H1 (cell line): ENCODE measurements at places on chromosomes 11 and 22. TPM values are rescaled to one million over a fixed set of nuclear protein-coding genes. Genes with fewer than 3 reads are reported as not detected.

DNA sequence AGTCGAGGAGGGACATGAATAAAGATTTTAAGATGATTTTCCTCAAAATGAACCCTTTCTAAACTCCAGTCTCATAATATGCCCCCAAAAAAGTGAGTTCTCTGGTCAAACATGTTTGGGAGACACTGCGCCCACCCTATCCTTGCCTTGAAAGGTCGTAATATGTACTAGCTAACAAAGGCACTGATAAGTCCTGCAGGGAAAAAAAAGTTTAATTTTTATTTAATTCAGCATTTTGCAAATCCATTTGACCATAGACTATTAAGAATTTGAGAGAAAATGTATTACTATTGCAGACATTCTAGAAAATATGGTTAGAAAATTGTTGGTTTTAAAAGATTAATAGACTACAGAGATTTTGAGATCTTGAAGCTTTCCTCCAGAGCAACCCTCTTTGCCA lies 120.6 kb upstream of the ASPHD2 start:
- no peak for DNase-seq

SHANK3 gene
- 6.0 and 6.3 TPM in 2 replicates for total RNA-seq

PRODH gene
- 27.5 and 27.6 TPM in 2 replicates for total RNA-seq

MPZL3 gene
- total RNA-seq, result 3.3 and 3.9 TPM in 2 replicates

DNA sequence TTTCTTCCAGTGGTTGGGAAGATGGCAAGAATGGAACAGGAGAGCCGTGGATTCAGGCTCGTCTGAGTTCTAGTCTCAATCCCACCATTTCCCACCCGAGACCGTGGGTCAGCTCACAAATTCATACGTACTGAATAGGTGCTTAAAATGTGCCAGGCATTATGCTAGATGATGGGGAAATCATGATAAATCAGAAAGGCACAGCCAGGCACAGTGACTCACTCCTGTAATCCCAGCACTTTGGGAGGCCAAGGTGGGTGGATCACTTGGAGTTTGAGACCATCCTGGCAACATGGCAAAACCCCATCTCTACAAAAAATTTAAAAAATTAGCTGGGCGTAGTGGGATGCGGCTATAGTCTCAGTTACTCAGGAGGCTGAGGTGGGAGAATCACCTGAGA lies 7.1 kb downstream of the TRIOBP start:
- no peak for DNase-seq

- no peak for DNase-seq
Observed at GRCh38 chr11:119144825-119145486, 3.9 kb upstream of the ABCG4 start.

DNA sequence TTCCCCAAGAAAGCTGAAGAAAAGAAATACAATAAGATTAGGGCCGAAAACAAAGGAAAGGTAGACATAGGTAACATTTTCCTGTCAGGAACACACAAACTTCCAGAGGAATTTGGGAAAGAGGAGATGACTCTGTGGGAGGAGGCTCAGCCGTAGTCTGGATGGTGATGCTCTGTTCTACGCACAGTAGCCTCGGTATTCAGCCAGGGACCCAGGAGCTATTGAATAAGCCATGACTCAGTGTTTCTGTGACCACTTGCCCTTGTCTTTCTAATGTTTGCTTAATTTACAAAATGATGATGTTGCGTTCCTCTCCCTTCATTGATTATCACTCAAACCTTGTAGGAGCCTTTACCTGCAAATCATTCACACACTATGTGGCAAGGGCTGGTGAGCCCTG lies 745.0 kb downstream of the NTM start:
- DNase-seq, result no peak

DNA sequence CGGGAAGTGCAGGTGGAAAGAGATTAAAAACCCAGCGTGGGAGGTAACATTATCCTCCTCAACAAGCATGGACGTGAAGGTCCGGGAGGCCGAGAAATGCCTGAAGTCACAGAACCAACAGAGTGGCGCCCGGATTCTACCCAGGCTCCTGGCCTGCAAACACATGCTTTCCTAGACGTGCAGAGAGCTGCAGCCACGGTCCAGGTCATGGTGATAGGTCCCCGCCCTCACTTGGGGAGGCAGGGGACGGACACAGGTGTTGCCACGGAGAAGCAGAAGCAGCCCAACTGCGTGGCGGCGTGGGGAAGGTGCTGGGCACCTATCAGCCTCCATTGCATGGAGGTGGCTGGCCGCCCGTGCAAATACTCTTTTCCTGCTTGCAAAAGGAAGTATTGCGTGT lies 148.8 kb downstream of the MPPED1 start:
- DNase-seq, result no peak

DNA sequence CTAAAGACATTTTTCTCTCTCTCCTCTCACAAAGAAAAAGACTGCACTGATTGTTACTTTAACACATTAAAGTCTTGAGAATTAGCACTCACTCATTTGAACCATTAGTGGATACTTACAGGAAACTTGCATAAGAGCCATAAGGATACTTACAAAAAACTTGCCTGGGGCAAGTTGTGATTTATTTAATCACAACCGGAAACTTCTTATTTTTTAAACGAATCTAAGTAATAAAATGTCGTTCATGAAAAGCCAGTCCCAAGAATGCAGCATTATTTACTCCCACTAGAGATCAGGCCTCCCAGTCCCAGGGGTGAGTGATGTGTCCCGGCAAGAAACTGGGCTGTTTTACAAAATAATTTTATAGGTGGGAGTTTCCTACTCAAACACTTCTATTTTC lies 59.3 kb upstream of the TTC12 start:
- no peak for DNase-seq

DNA sequence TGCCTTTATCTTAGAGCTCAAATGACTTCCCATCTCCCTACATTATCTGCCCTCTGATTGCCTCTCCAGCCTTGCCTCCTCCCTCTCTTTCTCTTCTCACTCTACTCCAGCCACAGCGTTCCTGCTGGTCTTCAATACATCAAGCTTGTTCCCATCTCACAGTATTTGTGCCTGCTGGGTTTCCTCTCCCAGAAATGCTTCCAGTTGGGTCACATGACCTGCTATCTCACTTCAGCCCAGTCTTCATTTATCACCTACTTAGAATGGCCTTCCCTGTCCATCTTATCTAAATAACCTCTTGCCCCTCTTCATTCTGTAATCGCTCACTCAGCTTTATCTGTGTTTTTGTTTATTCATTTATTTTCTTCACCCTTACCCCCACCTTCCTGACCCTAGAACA lies 61.8 kb upstream of the FAR1 start:
- no peak for DNase-seq

DNA sequence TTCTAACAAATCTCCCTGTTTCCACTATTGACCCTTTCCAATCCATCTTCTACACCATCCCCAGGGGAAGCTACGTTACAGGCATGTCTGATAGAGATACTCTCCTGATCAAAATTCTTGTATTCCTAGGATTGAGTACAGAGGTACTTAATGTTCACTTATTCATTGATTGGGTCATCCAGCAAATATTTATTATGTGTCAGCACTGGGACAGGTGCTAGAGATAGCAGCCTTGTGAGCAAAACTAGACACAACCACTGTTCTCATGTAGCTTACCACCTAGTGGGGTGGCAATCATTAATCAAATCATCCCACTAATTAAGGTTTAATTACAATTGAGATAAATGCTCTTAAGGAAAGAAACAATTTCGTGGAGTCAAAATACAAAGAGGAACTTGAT lies 9.4 kb upstream of the RTCB start:
- DNase-seq, result no peak

- DNase-seq, result no peak
Observed at GRCh38 chr22:47540011-47540410, 777.6 kb downstream of the TBC1D22A start.

- no peak for DNase-seq
Observed at GRCh38 chr11:72759468-72759985, 7.3 kb upstream of the ARAP1 start.

ANKRD49 gene
- 10.2 and 12.2 TPM in 2 replicates for total RNA-seq

GRCh38 chr22:23470811-23471389 lies 109.2 kb downstream of the IGLL1 start:
- no peak for DNase-seq

DNA sequence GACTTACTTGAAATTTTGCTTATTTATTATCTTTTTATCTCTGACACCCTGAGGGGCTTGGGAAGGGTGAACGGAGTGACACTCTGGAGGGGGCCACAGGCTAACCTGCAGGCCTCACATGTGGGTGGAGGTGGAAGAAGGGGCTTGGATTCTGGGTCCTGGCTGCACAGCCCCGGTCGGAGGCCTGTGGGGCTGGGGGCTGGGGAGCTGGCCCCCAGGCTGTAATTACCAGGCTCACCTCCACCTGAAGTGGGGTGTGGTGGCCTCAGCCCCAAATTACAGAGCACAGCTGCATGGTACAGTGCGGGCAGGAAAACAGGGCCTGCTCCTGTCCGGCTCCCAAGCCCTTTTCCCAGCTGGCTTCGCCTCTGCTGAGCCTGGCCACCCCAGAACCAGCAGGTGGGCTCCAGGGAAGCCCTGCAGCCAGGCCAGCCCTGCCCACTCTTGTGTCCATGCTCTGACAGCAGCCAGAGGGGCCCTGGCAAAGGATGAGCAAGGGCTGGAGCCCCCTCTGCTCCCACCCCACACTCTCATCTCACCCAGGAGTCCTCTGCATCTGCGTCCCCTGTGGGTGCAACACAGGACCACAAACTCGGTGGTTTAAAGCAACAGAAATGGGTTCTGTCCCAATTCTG lies 48.0 kb downstream of the IGF2 start:
- peak; percentile 35 for DNase-seq

- DNase-seq, result no peak
Observed at GRCh38 chr11:34948696-34949095, 32.3 kb downstream of the PDHX start.

DNA sequence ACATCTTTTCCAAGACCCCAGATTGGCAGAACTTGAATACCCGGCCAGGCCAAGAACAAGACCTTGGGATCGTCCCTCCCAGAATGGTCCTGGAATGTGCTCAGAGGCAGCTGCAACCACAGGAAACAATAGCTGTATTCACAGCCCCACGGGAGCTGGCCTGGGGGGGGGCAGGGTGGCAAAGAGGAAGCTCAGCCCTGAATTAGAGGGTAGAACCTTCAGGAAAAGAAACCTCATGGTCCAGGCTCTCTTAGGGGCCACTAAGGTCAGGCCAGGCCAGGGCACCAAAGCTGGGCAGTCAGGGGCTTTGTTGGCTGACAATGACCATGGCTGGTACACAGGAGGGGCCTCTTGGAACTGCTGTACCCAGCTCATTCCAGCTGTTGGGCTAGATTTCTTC lies 17.3 kb downstream of the RPL27A start:
- DNase-seq, result no peak

DNA sequence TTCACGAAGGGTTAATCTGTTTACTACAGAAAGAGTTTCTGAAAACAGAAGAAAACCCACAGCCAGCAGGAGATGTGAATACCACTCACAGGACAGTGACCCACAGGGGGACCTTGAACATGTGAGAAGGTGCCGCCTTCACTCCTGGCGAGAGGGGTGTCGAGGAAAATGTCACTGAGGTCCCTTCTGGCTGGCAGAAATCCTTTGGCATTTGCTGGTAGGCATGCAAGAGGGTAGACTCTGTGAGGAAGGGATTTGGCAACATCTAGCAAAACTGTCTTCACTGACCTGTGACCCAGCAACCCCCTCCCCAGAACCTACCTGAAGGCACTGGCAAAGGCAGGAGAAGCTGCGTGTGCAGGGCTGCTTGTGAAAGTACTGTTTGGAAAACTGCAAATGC lies 8.6 kb downstream of the KCNQ1 start:
- no peak for DNase-seq

- DNase-seq, result no peak
Observed at GRCh38 chr11:8754241-8754640, 71.6 kb downstream of the RPL27A start.

DNA sequence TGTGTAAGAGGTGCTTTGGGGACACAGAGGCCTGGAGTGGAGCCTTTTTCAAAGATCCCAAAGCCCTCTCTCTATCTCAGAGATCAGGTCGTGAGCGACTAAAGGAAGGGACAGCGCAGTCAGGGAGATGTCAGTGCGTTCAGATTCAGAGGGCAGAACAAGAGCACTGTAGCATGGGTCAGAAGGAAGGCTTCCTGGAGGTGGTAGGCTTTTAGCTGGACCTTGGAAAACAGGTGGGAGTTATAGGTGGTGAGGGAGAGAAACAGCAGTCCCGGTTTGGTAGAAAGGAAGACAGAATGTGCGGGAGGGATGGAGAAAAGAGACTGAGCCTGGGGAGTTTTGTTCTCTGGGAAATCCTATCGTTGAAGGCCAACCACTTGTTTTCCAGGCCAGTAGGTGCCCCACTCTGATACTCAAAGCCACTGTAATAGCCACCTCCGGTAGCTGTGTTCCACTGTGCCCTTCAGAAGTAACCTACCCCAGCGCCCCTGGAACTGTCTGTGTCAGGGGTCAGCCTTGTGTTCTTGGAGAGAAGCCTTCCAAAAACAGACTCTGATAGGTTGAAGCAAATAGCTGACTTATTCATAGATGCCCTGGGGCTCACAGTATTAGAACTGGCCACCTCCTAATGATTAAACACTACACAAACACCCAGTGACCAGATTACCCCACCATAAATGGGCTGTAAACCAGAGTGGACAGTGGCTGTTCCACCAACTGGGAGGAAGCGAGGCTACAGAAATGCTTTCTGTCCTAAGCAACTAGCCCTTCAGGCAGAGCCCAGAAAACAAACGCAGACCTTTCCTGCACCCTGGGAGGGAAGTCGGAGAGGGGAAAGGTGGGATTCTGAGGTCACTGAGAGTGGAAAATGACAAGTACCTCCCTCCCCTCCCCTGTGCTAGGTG lies 157.7 kb downstream of the DBX1 start:
- DNase-seq, result no peak

DNA sequence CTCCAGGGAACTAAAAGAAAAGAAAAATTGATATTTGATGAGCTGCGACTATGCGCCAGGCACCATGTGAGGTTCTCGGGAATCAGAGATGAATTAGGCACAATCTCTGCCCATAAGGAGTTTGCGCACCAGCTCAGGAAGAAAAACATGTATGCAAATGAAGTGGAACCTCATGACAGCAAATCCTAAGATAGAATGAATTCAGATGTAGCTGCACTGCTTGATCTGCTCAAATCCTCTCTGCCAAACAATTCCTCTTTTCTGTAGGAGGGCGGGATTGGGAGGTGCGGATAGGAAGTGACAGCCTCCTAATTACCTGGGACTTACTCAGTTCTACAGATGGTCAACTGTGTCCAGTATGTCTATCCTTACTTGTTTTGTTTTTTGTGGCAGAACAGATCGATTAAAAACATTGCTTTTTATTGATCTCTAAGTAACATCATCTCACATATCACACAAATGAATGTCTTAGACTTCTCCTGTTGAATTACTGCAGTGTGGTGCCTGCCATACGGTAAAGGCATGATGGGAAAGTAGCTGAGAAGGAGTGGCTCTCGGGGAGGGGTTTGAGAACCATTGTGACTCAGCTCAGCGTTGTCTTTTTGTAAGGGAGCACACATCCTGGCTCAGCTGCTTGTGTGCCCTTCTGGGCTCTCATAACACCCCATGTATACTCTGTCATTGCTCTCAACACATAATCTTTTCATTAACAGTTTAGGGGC lies 13.9 kb downstream of the CRTAM start:
- no peak for DNase-seq

RCE1 gene
- total RNA-seq, result 33.7 and 35.8 TPM in 2 replicates
